Heart left ventricle (tissue), 16 donors: ENCODE measurements at places on chromosomes 1 and 21. TPM values are rescaled to one million over a fixed set of nuclear protein-coding genes. Genes with fewer than 3 reads are reported as not detected.

Gene KIF26B
- 1.4 TPM for total RNA-seq

Gene TRABD2B
- 1.0 TPM for total RNA-seq

Gene RHCE
- total RNA-seq = 0.28 TPM

Gene CFHR1
- total RNA-seq = not detected

Gene EFNA3
- total RNA-seq = 0.61 TPM

Gene ITLN2
- total RNA-seq = not detected

Gene HDAC1
- total RNA-seq = 46.6 TPM

Gene LIPI
- not detected for total RNA-seq

Gene PADI1
- total RNA-seq = not detected

Gene SLC37A1
- 5.7 TPM for total RNA-seq

Gene CASQ2
- 700 TPM for total RNA-seq

Gene SPRR2B
- not detected for total RNA-seq

Gene TMEM51
- 3.8 TPM for total RNA-seq

Gene GBP5
- total RNA-seq = 0.67 TPM

Gene PKLR
- total RNA-seq = not detected

Gene PHACTR4
- 15.6 TPM for total RNA-seq

- no peak for DNase-seq
Observed at GRCh38 chr1:33668695-33669094, 195.2 kb upstream of the HMGB4 start.

DNA sequence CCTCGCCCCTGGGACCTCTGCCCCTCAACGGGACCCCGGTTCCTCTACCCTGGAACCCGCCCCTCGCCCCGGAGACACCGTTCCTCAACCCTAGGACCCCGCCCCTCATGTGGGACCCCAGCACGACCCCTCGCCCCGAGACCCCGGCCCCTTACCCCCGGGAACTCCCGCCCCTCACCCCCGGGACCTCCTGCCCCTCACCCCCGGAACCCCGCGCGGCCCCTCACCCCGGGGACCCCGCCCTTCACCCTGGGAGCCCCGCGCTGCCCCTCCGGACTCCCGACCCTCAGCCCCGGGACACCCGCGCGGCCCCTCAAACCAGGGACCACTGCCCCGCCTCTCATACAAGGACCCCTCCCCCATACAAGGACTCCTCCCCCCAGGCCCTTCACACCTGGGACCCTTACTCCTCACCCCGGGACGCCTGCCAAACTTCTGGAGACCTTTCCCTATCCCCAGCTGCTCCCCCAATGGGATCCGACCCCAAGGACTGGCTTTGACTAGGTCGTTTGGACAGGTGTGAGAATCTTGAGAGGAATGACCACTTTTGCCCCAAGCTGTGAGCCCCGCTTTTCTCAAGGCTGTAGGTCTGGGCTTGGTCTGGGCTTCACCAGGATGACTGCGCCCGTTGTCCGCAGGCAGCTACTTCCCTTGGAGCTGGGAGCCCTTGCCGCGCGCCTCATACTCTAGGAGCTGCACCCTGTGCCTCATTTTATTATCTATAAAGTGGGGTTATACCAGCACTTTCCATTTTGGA is 843 bp downstream of the DIP2A start:
- DNase-seq = peak; percentile 41

- no peak for DNase-seq
Observed at GRCh38 chr1:200231787-200232231, 178.0 kb downstream of the ZNF281 start.

DNA sequence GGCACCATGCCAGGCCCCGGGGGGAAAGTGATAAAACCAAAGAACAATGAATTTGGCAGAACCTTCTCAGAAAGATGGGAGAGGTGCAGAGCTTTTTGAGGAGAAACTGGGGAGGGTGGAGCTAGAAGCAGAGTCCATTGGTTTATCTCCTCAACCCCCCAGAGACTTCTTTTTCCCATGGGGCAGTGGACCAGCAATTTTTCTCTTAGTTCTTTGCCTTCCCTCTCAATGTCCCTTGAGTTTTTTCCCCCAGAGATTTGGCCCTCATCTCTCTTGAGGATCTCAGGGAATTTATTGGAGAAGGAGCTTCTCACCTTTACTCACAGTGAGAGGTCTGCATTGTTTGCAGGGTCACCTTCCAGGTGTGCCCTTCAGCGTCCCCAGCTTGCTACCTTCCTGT is 5.3 kb upstream of the ARHGEF11 start:
- DNase-seq = no peak

DNA sequence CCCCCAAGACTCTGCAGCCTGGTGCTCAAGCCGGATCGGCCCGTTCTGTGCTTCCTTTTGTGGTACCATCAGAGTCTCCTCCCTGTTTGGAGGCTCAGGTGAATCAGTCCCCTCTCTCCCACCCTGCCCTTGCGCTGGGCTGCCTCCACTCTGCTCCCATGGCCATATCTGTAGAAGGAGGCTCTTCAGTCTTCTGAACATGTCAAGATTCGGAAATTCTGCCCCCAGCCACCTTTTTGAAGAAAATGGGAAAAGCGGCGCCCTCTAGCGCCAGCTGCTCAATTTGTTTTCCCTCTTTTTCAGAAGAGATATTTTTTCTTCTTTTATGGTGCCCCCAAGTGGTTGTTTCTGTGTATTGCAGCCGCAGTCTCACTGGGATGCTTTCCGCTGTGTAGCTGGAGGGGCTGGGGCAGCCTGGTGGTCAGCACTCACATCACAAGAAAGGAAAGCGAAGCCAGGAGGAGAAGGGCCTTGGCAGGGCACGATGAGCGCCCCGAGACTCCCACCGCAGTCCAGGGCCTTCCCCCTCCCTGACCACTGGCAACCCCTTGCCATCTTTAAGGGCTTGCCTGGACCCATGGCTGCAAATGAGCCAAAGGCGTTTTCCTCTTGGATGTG is 58.4 kb upstream of the CACNA1E start:
- peak; percentile 44 for DNase-seq

GRCh38 chr1:48227165-48228013 is 4.9 kb downstream of the SLC5A9 start:
- DNase-seq = no peak

GRCh38 chr1:212624976-212625501 is 16.5 kb downstream of the ATF3 start:
- no peak for DNase-seq

- DNase-seq = no peak
Observed at GRCh38 chr1:221877311-221877710, 135.4 kb upstream of the DUSP10 start.

- DNase-seq = no peak
Observed at GRCh38 chr1:43527111-43527878, 3.4 kb upstream of the PTPRF start.

DNA sequence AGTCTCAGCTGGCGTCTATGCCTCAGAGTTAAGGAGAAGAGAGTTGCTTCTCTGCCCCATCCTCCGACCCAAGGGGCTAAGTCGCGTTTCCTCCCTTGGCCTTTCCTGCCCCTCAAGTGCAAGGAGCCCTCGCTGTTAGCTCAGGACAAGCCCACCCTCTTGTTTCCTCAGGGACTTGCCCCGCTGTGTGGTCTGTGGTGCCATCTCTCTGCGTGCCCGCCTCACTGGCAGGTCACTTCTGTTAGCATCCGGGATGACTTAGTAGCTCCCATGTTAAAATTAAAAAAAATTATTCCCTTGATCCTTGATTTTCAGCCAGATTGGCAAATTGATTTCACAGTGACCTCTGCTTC is 96.5 kb downstream of the PCBP3 start:
- no peak for DNase-seq

DNA sequence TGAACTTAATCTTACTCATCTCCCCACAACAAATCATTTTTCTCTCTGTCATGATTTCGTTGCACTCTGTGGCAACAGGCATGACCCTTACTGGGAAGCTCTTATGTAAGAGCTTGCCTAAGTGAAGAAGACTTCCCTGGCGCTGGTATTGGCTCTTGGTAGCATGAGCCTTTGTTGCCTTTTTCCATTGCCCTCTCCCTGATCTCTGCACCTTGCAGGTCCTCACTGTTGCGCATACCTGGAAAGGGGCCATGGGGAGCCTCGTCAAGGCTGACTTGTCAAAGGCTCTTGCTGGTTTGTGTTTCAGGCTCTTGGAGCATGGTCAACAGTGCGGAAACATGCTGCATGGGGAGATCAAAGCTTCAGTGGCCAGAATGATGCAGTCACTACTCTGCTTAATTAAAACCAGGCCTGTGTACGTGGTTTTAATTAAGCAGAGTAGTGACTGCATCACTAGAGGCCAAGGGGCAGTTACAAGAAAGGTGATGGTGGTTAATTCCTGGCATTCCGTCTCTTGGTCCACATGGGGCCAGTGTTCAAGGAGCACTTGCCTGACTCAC is 141.3 kb downstream of the SPATA46 start:
- DNase-seq = no peak

GRCh38 chr1:190476806-190477205 is 858 bp downstream of the BRINP3 start:
- no peak for DNase-seq

GRCh38 chr1:33562563-33562962 is 90.1 kb downstream of the ZSCAN20 start:
- DNase-seq = no peak

- no peak for DNase-seq
Observed at GRCh38 chr1:53549287-53549686, 90.1 kb downstream of the DMRTB1 start.

DNA sequence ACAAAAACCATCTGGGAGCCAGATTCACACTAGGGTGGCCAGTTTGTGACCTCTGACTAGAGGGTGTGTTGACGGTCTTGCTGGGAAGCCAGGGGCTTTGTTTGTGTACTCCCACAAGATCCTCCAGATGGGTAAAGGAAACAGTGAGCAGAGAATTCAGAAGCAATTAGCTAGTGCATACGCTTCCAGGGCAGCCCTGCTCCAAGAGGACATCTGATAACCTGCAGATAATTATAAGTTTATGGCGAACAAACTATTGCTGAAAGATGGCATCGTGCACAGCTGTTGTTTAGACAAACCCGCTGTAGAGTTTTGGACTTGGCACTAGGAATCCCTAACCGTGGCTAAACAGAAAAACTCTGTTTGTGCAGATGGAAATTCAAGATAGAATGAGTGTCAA is 326.4 kb downstream of the TGFB2 start:
- no peak for DNase-seq

- peak; percentile 91 for DNase-seq
Observed at GRCh38 chr1:110634455-110635311, 28.5 kb upstream of the KCNA2 start.

DNA sequence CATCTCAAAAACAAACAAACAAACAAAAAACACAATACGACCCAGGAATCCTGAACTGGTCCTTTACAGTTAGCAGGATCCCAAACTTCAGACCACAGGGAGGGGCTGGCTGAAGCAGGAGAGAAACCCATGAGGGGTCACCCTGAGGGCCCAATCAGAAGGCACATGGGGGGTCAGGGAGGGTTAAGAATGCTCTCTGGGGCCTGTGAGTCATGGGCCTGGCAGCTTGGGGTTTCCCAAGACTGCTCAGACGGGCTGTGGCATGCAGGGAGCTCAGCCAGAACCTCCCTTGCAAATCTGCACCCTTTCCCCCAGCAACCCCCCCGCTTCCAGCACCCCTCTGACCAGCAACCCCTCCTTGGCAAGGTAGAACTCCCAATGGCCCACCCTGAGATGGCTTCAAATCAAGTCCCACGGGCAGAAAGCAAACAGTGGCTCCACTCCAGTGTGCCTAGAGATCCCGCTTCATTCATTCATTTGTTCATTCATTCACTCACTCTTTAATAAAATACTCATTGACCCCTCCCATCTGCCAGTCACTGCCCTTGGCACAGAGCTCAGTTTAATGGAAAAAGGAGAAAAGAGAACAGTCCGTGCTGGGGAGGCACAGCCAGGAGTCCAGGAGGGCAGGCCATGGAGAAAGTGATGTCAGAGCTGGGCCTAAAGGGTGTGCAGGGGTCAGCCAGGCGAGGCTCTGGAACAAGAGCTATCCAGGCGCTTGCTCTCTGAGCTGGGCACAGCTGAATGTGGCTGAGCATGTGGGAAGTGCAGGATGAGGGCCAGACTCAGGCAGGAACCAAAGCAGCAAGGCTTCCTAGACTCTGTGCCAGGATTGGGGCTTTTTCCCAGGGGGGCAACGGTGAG is 8.2 kb downstream of the UQCRHL start:
- DNase-seq = no peak

GRCh38 chr1:226481133-226481532 is 67.4 kb upstream of the STUM start:
- no peak for DNase-seq

DNA sequence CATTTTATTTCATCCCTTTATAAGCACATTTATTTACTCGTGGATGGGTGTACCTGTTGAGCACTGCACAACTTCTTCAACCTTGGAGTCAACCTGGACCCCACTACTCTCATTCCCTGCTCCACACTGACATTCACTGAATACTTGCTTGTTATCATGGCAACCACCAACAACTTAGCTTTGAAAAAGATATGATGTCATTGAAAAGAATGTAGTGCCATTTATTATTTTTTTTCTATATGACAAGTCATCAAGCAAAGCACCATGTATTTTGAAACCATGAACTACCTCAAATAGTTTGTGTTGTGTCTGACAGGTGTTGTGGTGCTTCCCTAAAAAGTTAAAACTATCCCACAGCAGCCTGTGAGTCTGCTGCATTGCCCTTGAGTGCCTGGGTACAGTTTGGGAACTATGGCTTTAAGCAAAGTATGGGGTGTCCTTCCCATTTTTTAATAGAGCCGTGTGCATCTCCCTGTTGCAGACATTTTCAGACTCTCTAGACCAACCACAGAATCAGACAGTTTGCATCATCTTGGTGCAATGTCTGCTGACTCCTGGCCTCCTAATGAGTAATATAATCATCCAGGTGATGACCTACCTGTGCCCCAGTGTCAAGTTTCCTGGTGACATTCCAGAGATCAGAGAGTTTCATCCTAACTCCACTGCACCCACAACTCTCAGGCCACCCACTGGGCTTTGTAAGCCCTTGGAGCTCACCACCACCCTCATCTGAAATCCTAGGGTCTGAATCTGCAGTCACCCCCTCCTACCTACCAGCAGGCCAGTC is 339.7 kb upstream of the PROX1 start:
- no peak for DNase-seq

DNA sequence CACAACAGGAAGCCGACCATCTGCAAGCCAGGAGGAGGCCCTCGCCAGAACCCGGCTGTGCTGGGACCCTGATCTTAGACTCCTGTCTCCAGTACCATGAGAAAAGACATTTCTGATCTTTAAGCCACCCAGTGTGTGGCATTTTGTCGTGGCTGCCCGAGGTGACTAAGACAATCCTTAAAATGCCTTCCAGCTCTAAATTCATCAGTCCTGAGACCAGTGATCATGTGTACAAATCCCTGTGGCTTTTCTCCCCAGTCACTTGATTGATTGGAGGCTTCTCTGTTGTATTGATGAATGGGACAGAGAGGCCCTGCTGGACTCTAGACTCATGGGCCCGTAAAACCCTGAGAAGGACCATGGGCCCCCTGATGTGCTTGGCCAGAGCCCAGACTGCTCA is 36.1 kb downstream of the B3GALT5 start:
- no peak for DNase-seq

DNA sequence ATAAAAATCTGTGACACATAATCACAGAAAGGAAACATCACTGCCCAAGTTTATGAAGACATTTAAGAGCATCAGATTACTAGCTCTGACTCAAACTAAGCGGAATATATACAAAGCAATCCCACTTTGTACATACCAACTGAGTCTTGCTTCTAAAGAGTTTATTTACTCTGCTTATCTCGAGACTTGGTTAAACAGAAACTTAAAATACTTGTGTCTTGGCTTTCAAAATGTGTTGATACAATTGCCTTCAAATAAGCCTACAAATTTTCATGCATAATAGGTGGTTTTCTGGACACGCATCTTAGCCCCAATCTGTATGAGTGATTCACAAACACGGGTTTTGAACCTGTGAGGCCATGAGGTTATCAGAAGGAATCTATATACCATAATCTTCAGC is 21.0 kb downstream of the CD160 start:
- no peak for DNase-seq

- no peak for DNase-seq
Observed at GRCh38 chr1:173914366-173914871, 2.7 kb downstream of the SERPINC1 start.

- no peak for DNase-seq
Observed at GRCh38 chr1:43861988-43862735, 71.4 kb upstream of the ARTN start.
